Effector memory CD4-positive, alpha-beta T cell (primary cell): ENCODE measurements at places on chromosomes 11 and 22.

DNA sequence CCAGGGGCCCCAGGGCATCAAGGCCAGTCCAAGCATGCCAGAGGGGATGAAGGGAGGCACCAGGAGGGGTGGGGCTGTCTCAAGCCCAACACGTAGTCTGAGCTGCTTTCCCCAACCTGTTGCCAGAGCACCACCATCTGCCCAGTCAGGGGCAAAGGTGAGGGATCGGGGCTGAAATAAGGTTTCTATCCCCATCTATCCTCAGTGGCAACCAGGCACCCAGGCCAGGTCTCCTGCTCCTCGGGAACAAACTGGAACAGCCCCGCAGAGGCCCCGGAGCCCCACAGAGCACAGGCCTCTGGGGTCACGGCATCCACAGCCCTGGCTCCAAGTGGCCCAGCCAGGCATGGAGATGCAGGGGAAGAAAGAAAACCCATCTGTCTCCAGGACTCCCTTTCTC lies 19.3 kb downstream of the STARD10 start:
- no peak for DNase-seq

DNA sequence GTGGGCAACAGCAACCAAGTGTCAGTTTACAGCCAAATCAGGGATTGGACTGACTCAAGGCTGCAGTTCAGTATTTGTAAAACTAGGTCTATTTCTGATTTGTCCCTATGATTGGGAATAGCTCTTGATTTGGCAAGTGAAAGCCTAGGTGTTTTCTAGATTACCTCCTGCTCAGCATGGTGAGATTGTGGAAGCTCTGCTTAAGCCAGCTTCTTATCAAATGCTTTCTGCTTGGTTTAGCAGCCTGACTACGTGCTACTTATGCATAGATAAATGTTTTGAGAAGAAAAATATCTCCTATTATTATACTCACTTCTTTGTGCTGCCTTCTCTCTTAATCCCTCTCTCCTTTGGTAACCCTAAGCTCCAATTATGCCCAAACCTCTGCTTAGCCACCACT lies 86.3 kb upstream of the AMOTL1 start:
- no peak for DNase-seq

DNA sequence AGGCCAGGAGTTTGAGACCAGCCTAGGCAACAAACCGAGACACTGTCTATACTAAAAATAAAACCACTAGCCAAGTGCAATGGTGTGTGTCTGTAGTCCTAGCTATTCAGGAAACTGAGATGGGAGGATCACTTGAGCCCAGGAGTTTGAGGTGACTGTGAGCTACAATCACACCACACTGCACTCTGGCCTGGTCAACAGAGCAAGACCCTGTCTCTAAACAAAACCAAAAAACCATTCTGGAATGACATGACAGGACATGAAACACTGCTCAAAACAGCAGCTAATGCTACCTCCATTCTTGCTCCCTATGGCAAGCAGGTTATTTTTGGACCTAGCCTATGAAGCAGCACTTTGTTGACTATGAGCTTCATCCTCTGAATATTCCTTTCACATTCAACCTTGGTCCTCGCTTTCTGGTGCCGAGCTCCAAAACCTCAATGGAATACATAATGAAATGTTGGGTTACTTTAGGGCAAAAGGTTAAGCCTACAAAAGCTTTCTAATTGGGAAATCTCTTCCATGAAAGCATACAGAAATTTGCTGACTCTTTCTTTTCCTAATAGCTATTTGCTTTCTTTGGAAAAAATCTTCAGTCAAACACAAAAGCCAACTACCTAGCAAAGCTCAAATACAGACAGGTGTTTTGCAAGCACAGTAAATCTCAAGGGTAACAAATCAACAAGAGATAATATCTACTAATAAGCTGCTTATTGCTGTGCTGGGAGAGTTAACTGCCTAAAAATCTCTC lies 21.1 kb downstream of the SIK3 start:
- no peak for DNase-seq

- no peak for DNase-seq
Observed at GRCh38 chr11:20005747-20006146, 154.5 kb downstream of the DBX1 start.

DNA sequence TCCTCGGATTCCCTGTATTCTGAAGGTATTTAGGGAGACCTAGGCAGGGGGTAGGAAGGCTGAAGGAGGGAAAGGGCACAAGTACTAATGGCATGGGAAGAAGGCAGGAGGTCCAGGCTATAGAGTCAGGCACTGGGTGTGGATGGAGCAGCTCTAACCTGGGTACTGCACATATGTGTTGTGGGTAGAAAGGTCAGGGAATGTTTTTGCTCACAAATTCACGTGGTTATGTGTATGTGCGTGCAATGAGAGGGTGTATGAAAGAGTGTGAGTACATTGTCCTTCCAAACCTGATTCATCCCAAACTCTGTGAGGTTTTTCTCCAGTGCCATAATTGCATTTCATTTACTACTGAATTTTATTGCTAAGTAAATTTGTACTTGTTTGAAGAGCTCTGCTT lies 23.2 kb downstream of the DNHD1 start:
- DNase-seq = no peak
